Naive thymus-derived CD8-positive, alpha-beta T cell (primary cell): ENCODE measurements at places on chromosomes 11 and 22.
A peak's percentile ranks its signal among the peaks of the same experiment; 100 is the strongest.

DNA sequence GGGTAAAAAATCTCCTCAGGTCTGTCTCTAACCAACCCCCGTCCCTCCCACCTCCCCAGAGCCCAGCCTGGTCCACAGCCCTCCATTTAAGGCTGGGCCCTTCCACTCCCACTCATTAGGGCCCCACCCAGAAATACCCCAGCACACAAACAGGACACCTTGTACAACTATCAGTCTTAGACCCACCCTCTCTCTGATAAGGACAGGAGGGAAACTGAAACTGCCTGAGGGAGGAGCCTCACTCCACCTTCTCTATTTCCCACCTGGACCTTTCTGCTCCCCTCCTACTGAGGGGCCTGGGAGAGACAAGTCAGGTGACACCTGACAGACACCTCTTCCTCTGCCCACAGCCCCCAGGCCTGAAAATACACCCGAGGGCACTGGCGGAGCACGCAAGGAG, 90.2 kb downstream of the PLEKHA7 start:
- no peak for DNase-seq

- no peak for DNase-seq
These were observed 343.7 kb downstream of the BRD1 start for GRCh38 chr22:49483946-49484345.

DNA sequence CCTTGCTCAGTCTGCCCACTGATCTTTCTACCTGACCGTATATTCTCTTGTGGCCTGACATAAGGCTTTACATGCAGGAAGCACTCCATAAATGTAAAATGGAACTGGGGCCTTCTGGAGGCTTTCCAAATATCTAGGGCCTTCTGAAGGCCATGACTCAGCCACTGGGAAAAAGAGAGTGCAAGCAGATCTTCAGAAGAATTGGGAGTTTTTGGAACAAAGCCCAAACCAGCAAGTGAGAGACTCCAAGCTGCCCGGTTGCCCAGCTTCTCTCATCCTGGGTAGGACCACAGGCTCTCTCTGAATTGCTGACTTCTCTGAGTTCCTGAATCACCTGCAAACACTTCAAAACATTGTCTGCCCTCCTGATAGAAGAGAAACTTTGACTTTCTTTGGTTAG, 107.9 kb upstream of the BMAL1 start:
- DNase-seq: no peak

GRCh38 chr11:32960553-32961164, 55.0 kb upstream of the DEPDC7 start:
- no peak for DNase-seq

- DNase-seq: no peak
These were observed 746.1 kb upstream of the LRRC4C start for GRCh38 chr11:42205518-42205917.

- DNase-seq: no peak
These were observed 42.8 kb downstream of the TNRC6B start for GRCh38 chr22:40220316-40221054.

DNA sequence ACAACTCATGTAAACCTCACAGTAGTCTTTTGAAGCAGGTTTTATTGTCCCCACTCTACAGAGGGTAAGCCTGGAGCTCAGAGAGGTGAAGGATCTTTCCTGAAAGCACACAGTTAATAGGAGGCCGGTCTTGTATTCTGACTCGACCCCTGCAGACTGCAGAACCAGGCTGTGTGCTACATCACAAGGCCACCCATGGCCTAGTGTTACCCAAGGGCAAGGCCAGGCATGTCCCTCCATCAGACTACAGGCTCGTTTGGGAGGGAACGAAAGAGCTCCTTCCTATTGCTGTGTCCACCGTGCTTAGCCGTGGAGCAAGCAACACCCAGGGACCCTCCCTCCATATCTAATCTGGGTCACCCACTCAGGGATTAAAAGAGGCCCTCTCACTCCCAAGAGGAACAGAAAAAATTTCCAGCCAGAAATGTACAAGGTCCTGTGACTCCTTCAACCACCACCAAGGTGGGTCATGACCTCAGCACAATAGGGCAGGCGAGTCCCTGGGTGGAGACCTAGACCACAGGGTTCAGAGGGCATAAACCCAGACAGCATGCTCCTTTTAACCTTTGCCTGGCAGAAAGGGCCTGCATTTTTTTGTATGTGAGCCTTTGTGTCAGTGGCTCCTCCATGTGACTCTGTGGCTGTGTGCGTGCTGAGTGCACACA, 6.3 kb upstream of the SMIM35 start:
- no peak for DNase-seq

DNA sequence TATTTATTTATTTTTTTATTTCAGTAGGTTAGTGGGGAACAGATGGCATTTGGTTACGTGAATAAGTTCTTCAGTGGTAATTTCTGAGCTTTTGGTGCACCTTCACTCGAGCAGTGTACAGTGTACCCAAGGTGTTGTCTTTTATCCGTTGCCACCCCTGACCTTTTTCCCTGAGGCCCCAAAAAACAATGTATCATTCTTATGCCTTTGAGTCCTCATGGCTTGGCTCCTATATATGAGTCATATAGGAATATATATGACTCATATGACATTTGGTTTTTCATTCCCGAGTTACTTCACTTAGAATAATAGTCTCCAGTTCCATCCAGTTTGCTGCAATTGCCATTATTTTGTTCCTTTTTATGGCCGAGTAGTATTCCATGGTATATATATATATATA, 763.9 kb downstream of the NTM start:
- no peak for DNase-seq

DNA sequence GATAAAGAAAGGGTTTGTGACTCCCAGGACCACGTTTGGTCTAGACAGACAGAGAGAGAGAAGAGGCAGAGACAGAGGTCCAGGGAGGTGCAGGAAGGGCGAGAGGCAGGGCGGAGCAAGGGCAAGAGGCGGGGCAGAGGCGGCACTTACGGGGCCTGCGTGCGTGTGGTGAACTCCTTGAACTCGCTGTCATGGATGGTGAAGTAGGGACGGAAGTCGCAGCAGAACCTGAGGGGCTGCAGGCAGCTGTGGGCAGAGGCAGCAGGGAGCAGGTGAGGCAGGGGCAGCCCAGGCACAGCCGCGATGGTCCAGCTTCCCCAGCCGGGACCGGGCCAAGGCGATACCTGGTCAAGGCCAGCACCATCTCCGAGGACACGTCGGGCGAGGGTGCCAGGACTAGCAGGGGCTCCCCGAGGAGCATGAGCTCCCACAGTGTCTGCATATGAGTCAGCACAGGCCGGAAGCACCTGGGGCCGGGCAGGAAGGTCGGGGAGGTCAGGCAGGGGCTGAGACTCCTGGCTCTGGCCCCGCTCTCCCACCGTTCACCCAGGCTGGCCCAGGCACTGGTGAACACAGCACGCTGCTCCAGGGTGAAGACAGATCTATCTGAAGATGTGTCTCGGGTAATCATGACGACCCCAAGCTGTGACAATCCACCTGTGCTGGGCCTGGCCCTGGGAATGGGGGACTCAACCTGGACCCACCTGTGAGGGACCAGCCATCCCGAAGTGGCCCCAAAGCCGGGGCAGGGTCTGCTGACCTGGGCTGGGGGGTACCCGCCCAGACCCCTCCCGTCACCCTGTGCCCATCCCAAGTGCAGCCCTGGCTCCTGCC, 7.2 kb upstream of the PLXNB2 start:
- peak; percentile 69 for DNase-seq

DNA sequence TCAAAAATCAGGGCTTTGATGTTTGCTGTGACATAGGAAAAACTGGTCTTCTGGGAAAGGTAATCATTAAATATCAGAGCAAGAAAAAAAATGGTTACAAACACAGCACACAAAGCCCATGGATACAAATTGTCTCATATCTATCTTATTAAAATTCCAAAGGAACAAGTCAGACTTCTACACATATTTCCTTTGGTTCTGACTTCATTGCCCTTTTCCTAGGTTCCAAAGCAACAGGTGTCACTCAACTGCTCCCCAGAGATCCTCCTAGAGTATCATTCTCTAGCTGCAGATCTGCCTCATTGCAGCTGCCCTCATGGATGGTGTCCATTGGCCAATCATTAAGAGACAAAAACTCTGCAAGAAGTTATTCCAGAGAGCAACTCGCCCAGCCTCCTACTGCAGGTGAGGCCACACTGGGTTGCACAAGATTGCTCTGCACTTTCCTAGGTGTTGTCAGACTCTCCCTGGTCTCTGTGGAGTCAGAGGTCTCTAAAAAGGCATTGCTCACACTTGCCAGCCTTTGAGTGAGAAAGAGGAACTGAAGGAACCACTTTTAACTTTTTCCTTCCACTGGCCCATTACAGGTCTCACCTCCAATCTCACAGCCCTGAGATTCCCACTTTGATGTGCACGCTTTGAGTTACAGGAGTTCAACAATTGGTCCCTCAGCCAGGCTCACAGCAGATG, 5.7 kb downstream of the DRICH1 start:
- no peak for DNase-seq

DNA sequence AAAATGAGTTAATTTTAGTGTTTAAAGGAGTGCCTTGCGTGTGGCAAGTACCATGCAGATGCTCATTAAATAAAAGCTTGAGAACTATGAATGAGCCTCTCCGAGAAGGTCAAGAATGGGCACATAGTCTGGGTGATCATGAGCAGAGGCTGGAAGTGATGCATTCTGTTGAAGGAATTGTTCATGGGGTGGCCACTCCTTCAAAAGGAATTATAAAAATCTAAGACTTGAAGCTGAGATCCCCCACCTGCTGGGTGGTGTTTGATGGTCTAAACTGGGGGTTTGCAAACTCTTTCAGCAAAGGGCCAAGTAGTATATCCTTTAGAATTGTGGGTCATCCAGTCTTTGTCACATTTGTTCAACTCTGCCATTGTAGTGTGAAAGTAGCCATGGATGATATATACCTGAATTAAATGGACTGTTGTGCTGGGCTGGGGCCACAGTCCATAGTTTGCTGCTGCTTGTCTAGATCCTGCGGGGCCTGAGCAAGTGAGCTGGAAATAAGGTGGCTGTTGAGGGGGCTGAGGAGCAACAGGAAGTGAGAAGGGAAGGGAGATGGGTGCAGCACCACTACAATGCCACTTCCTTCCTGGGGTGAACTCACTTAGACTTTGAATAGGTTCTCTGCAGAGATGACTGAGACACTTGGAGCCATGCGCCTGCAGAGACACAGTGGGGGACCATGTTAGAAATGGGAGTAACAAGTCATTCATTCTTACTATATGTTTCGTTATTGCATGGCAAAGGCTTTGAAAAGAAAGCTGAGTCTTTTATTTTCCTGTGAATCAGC, 179.0 kb downstream of the SNX19 start:
- DNase-seq: no peak

GRCh38 chr11:110735455-110736170, 23.4 kb upstream of the ARHGAP20 start:
- DNase-seq: no peak

DNA sequence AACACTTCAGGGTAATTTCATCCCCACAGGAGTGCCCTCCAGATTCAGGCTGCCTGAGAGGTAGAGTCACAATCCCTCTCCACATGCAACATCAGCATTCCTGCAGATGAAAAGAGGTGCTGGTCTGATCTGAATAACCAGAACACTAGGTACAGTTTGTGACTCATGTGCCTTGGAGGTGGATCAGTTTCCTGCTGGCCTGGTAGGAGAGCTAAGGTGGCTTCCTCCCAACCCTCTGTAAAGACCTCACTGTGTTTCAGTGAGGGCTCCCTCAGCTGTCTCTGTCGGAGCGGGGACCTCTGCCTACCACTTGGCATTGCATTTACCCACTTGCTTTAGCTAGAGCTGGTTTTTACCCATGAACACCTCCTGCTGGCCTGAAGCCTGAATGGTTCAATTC, 7.6 kb downstream of the OR9G1 start:
- DNase-seq: no peak

- DNase-seq: no peak
These were observed 195.0 kb upstream of the NECTIN1 start for GRCh38 chr11:119924017-119924416.

DNA sequence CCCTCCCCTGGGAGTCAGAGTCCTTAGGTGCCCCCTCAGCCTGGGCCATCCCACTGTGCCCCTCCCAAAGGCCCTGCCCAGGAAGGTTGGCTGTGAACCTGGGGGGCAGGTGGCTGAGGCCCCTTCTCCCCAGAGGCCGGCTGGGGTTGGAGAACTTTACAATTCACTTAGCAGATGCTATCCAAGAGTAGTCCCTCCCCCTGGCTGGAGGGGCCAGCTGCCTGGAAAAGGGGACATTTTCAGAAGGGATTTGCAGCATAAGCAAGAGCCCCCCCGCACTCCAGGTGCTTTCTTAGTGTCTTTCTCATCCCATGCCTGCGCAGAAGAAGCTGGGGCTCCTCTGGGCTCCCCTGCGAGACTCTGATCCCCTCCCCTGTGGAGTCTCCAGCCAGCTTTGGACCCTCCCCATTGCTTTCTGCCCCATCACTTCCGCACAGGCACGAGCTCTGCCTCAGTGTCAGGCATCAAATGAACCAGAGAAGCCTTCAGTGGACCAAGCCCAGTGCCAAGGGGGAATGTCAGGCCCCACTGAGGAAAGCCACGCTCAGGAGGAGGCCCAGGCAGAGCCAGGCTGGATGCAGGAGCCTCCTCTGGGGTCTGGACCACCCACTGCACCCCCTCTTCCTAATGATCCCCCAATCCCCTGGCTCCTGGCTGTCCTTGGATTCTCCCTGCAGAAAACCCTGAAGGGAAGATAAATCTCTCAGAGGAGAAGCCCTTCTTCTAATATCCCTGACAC, 3.7 kb downstream of the SSTR3 start:
- DNase-seq: no peak

DNA sequence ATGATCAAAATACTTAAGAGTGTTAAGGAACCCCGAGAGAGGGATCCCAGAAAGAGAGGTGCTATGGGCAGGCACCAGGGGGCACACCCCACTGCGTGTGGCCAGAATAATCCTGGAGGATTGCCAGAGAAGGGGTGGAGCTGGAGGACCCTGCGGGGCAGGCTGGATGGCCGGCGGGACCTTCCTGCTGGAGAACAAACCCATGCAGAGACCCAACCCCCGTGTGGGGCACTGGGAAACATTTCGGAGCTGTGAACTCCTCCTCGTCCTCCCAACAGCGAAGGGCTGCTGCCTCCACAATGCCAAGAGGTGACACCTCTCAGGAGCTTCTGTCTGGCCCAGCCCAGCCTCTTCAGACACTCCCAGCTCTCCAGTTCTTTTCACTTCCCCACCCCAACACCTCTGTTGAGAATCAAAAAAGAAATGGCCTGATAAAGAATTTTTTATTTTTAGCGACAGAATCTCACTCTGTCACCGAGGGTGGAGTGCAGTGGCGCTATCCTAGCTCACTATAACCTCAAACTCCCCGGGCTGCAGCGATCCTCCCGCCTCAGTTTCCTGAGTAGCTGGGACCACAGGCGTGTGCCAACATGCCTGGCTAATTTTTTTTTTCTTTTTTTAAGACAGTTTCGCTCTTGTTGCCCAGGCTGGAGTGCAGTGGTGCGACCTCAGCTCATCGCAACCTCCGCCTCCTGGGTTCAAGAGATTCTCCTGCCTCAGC, 25.6 kb downstream of the RHOD start:
- DNase-seq: no peak
